ENCODE measurements at places on chromosomes 4 and X. TPM values are rescaled to one million over a fixed set of nuclear protein-coding genes. Genes with fewer than 3 reads are reported as not detected.

Gene CYLC1
- not detected for total RNA-seq

Gene TMSB15A
- 2.8 TPM for total RNA-seq

Gene RNF212
- 4.5 TPM for total RNA-seq

Gene MAOB
- total RNA-seq, result 19.6 TPM

Gene FGF2
- 9.4 TPM for total RNA-seq

Gene MAP3K15
- 2.1 TPM for total RNA-seq

Gene CNGA1
- 0.48 TPM for total RNA-seq

Data from lung (tissue), 17 donors.